ENCODE measurements at places on chromosomes 2 and 18.

- no peak for DNase-seq
These were observed 36.1 kb downstream of the GLI2 start for GRCh38 chr2:120771781-120772208.

DNA sequence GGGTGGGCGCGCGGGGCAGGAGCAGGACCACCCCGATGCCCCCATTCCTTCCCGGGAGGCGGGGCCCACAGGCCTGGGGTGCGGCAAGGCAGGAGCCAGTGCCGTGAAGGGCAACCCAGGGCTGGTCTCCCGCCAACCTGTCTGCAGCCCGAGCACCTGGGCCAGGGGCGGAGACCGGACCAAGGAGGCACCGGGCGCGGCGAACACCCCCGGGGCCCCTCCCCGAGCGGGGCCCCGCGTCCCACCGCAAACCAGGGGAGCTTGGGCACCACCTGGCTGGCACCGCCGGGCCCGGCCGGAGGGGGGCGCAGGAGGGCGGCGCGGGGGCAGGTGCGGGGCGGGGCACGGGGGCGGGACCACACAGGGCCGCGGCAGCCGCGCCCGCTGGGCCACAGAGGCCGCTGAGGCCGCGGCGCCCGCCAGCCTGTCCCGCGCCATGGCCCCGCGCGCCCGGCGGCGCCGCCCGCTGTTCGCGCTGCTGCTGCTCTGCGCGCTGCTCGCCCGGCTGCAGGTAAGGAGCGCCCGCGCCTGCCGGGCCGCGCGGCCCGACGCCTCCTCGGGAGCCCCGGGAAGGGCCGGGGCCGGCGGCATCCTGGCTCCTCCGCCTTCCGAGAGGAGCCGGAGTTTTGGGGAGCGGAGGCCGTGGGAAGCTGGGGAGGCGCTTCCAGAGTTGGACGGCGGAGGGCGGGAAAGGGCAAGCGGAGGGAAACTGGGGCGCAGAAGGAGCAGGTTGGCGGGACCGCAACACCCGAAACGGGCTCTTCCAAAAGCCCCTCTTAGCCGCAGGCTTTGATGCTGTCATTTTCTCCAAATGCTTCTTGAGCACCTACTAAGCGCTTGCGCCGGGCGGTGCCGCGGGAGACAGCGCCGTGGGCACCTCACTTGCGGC is at the start of gene TNFRSF11A:
Gene TNFRSF11A, plus strand, starts transcription at position 394 of the 889 bp plus-strand sequence. Its CDS starts 43 bp downstream, at position 437.
- DNase-seq = no peak

DNA sequence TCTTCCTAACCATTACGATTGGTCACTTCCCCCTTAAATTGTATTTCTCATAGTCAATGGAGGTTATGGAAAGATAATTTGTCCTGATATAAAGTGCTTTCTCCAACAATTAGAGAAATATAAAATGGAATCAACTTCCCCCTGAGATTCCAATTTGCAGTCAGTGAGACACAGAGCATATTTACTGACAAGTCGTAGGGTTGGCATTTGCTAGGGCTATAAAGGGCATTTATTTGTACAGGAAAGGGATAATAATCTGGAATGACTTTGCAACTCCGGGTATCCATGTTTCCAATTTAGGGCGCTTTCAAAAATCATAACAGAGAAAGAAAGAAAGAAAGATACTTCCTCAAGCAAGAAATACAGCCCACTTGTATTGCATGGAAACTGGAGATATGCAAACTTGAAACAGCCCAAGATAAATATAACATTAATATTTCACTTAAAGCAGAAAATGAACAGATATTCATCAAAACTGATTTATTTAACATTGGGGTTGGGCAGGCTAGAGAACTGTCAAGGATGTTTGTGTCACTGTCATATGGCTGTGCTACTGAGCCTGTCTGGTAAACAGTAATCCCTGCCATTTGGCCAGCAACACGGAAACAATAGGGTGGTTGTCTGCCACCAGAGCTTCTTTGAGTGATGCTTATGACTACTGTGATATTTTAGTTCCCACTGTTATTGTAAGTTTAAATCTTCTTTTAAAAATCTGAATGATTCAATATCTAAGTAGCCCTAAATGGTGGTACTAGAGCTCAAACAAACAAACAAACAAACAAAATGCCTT is 621.8 kb downstream of the LRP1B start:
- DNase-seq = no peak

DNA sequence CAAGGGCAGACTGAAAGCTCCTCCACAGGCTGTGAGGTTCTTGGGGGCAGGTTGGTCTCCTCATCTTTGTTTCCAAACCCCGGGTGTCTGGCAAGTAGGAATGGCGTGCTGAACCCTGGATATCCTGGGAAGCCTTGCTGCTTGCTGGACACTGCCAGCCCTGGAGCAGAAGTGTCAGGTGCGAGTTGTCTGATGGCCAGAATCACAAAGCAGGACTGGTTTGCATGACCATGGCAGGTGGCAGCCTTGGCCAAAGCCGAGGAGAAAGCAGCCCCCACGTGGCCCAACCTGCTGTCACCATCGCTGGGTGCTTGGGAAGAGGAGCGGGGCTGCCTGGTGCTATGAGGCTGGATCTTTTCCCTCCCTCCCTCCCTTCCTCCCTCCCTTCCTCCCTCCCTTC is 309.5 kb upstream of the HS6ST1 start:
- no peak for DNase-seq

DNA sequence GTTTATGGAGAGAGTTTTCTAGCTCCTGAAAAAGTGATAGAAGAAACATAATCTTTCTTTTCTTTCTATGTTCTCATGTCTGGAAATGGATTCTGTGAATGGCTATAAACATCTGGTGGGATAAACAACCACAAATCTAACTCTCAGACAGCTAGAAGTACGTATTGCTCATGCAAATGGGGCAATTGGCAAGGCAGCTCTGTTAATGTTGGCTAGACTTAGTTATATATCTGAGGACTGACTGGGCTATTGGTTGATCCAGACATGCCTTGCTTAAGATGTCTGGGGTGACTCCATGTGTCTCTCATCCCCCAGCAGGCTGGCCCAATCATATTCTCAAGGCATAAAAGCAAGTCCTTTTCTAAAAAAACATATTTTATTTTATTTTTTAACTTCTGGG is 939.2 kb upstream of the NRXN1 start:
- no peak for DNase-seq

DNA sequence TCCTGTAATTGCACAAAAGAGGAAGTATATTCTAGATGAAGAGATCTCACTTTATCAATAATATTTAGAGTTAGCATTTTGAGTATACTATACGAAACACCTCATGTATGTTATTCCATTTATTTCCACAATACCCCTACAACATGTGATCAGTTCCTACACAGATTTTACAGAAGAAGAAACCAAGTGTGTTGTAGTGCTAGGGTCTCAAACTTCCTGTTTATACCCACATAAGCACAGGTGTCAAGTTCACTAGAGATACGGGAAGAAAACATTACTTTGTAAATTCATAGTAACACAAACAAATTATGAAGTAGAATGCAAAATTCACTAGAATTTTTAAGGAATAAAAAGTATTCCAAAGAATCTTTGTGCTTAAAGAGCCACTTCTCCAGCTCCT is 46.4 kb downstream of the KCTD18 start:
- DNase-seq = no peak

- DNase-seq = no peak
These were observed 3.5 kb downstream of the KCNG2 start for GRCh38 chr18:79801217-79801616.

DNA sequence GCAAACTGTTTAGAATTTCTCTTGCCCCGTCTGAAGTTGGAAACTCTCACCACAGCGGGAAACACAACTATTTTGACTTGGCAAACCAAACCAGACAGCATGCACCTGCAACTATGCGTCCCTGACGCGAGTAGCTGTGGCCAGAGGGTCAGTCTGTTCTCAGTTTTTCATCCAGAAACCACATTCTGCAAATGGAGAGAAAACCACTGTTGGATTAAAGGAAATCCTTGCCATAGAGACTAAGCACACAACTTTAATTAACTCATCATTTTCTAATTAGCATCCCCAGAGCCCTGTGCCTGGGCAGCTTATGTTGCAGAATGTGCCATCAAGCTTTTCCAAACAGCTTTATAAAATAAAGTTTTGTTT is 415.7 kb upstream of the TCF4 start:
- no peak for DNase-seq

- peak; percentile 12 for DNase-seq
These were observed at the start of gene SCN2A for GRCh38 chr2:165239230-165239629. SCN2A (plus strand) TSS chr2:165239414; CDS start chr2:165295824, 56,410 bp downstream.

- no peak for DNase-seq
These were observed 89.3 kb upstream of the NCKAP5 start for GRCh38 chr2:133657591-133657990.

DNA sequence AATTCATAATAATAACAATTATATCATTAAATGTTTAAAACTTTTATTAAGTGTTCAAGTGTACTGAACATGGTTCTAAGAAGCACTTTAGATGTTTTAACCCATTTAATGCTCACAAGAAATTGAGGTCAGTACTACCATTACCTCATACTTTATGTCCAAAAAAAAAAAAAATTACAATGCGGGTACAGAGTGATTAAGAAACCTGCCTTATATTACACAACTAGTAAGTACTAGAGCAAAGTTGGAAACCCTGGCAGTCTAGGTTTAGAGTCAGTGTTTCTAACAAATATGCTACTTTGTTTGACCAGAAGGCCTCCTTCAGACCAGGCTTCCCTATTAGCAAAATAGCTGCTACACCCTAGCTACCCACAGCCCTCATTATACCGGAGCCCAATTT is 28.5 kb downstream of the PLEKHM3 start:
- no peak for DNase-seq

DNA sequence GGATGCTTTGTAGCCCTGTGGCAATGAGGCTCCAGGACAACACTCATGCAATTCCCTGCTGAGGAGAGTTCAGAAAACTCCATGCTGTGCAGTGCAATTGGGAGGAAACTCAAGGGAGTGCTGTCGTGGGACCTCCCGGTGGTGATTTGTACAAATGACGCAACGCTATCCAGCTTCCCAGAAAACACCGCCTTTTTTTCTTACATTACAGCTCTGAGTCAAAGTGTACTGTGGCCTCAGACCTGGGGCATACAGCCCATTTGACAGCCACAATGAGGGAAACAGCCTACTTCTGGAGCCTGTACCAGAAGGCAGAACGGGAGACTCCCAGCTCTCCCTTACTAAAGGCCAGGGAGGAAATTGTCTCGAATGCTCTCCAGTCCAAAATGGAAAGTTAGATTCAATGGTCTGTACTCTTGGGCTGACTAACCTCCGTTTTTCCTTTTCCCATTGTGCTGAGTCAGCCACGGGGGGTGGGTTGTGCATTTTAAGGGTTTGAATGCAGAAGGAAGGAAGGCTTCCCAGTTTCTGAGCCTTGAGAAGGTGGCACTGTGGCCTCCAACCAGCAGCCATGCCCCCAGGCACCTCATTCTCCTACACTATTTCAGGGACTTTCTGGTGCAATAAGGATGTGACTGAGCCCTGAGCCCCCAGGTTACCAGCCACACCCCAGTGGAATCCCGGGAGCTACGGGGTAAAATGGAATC is 16.4 kb upstream of the CYP1B1 start:
- DNase-seq = no peak

- no peak for DNase-seq
These were observed 80.6 kb downstream of the PIGN start for GRCh38 chr18:62106271-62106670.

GRCh38 chr2:71459084-71459431 is 5.7 kb downstream of the DYSF start:
- no peak for DNase-seq

- DNase-seq = no peak
These were observed 31.5 kb downstream of the ACVR1C start for GRCh38 chr2:157596992-157597681.

DNA sequence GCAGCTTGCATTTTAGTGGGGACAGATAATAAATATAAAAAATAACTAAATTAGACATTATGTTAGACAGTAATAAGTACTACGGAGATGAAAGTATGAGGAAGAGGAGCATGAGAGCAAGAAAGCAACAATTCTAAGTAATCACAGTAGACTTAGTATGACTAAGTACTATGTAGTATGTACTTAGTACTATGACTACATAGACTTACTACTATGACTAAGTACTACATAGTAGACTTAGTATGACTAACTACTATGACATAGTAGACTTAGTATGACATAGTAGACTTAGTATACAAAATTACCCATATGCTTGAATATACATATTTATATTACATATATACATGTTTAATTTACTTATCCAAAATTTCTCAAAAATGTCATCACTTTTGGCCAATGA is 29.3 kb downstream of the CDH20 start:
- DNase-seq = no peak

GRCh38 chr2:196329959-196330358 is 158.6 kb upstream of the STK17B start:
- DNase-seq = no peak

DNA sequence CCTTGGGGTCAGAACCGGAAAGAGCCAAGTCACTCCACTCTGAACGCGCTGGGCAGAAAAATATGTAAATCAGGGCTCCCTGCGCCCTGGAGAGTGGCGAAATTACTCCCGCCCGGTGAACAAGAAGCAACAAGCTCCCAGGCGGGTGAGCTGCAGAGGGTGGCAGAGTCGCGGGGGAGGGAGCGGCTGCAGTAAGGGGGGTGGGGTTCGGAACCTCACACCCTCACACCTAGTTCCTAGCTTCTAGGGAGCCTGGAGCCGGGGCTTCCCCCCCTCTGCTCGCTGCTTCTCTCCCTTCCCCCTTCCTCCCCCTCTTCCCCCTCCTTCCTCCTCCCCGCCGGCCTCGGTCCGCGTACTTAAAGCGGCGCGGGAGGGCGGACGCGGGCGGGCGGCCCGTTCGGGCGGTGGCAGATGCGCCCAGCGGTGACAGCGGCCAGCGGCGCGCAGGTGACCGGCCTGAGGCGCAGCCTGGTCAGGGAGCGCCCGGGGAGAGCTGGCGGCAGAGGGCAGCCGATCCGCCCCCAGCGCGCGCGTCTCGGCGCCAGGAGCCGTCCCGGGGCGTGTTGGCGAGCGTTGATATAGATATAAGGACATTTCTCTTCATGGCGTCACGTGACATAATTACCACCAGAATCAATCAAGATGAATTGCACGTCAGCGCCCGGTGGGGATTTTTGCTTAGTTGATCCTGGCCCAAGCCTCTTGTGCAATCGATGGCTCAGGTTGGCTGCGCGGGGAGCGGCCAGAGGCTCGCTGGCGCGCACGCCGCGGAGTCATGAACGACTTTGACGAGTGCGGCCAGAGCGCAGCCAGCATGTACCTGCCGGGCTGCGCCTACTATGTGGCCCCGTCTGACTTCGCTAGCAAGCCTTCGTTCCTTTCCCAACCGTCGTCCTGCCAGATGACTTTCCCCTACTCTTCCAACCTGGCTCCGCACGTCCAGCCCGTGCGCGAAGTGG is at the start of gene HOXD11:
Gene HOXD11, plus strand, starts transcription at position 700 of the 959 bp plus-strand sequence. Its CDS starts 76 bp downstream, at position 776.
- DNase-seq = peak; percentile 78

- DNase-seq = no peak
These were observed 47.1 kb upstream of the PLB1 start for GRCh38 chr2:28448793-28449100.

Measured in DMS79 (cell line).